ENCODE measurements at places on chromosomes 3 and 15.

- no peak for DNase-seq
Measured at GRCh38 chr3:33050071-33050653, 46.8 kb downstream of the GLB1 start.

- no peak for DNase-seq
Measured at GRCh38 chr15:78265752-78266224, 1.4 kb downstream of the DNAJA4 start.

DNA sequence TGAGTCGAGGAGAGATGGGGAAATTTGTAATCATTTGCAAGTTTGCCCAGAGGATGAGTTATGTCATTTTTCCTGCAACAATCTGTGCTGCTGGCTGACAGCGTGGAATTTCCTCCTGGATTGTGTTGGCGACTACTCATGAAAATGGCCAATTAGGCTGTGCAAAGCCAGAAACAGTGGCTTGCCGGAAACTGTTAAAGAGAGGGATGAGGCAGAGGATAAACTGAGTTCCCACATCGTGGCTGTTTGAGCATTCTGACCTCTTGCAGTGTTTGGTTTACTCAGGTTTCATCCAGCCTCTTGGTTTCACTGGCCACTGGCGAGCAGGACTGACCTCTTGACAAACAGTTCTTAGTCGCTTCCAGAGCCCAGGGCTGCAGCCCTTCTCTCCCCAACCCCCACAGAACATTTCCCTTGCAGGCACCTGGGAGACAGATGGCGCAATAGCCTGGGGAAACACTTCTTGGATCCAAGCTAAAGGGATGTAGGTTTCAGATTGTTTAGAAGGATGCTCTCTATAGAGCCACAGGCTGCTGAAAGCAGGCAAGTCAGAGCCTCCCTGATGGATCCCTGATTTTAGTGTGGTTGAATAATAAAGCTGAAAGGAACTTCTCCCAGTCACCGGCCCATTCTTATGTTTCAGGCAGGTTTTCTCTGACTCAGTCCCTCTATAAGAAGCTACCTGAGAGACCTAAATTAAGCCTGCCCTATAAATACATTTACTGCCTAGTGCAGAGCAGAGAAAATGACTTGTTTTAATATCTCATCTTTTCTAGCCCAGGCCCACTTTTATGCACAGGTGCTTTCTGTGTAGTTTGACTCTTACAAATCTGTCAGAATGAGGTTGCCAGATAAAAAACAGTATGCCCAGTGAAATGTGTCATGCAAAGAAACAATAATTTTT, 92.8 kb upstream of the UBE2E1 start:
- no peak for DNase-seq

GRCh38 chr15:51620641-51621040, 1.9 kb downstream of the DMXL2 start:
- DNase-seq, result no peak

GRCh38 chr3:38800511-38800910, 15.5 kb downstream of the SCN10A start:
- no peak for DNase-seq

DNA sequence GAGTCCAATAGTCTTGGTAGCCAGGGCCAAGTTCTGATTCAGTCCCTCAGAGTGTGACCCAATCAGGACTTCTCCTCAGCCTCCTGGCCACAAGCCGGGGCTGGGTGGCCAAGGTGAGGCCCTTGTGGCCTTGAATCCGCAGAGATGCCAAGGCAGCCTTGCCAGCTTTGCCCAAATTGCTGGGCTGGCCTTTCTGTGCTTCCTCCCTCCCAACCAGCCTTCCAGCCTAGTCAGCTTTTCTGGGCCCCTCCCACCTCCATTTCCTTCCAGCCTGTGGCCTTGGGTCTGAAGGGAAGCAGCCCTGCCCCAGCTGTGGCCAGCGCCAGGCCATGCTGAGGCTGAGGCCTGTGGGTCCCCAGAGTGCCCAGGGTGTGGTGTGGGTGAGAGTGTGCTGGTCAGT, 34.3 kb upstream of the ANKDD1A start:
- DNase-seq, result no peak

DNA sequence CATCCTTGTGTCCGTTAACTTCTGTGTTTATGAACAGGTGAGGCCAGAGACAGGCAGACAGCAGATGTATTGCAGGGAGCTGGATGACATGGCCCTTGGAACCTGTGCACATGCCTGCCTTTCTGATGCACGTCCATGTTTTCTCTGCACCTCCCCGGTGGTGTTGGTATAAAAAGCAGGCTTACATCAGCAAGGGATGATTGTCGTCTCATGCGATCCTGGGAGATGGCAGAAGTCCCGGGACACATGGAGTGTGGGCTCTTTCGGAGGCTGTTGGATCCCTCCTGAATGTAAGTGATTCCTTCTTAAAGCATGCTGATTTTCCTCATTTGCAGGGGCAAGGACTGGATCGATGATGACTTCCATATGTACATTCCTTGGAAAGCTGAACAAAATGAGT, 134.8 kb downstream of the SNRPN start:
- DNase-seq, result no peak

- no peak for DNase-seq
Measured at GRCh38 chr3:43794776-43795175, 104.0 kb downstream of the ABHD5 start.

GRCh38 chr3:197343111-197343510, 44.7 kb upstream of the DLG1 start:
- no peak for DNase-seq

DNA sequence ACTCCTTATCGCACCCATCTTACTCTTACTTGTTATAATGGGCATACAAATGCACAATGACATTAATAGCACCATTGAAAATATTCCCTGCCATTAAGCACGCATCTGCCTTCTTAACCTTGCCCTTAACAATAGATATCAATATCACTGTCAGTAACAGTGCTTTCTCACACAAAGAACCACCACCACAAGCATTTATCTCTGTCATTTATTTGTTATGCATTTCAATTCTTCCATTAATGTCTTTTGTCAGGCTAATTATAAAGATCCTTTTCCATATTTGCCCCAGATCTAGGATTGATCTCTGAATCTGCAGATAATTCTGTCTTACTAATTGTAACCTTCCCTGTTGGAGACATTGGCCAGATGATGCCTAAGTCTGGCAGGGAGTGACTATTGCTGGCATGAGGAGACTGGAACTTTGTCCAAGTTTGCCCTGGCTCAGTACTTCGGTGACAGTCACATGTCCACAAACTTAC, 419.6 kb upstream of the TGFBR2 start:
- no peak for DNase-seq

DNA sequence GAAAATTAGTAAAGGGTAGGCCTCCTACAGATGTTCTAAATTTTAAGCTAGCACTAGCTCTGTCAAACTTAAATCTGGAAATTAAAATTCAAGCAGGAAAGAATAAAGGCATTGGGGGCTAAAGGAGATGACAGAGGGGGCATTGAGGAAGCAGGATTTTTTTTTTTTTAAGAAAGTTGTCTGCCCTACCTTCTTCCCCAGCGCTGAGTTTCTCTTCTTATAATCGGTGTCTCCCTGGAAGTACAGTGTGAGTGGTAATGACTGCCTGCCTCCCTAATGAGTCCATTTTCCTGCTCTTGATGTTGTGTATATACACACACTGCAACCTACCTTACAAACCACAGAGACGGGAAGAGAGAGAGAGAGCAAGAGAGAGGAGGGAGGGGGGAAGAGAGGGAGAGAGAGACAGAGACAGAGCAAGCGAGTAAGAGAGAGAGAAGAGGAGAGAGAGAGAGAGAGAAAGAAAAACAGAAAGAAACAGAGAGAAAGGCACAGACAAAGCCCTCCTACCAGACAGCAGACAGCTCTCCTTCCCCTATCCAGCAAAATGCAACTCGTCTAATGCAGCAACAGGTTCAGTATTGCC, 47.0 kb downstream of the ZBTB20 start:
- DNase-seq, result no peak

- no peak for DNase-seq
Measured at GRCh38 chr3:10554236-10554611, 48.8 kb upstream of the ATP2B2 start.

GRCh38 chr15:59373215-59373614, 544 bp upstream of the MYO1E start:
- DNase-seq, result no peak

- DNase-seq, result no peak
Measured at GRCh38 chr15:28060005-28060404, 39.1 kb downstream of the OCA2 start.

DNA sequence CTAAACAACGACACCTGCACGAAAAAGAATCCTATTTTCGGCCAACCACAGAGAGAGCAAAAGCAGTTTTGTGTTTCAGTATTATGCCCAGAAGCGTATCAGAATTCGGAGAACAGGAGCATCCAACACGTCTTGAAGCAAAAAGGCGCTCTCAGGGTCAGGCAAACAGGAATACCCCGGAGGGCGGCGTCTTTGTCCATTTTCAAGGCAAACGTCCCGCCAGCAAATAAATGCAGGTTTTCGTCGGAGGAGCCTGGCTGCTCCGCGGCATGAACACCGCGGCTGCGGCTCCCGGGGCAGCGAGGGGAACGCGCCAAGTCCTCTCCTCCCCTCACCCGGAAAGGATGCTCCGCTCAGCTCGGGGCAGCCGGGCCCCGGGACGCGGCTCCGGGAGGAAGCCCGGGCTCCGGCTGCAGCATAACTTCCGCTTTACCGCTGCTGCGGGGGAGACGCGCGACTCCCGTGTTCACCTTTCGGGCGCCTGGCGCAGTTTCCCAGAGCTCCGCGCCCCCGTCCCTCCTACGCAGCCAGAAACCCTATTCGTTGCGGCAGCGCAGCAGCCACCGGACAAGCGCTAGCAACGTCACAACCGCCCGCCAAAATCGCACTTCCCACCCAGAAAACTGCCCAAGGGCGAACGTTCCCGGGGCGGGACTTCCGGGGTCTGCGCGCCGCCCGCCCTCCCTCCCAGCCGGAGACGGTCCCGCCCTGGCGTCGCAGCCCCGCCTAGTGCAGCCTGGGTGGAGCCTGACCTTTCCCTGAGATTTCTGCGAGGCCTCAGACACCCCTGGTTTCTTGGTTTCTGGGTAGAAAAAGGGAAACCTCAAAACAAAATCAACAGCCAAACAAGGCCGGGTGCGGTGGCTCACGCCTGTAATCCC, at the start of gene RNF168:
RNF168 (minus strand) TSS at position 573 of the 881 bp plus-strand sequence. CDS start 595 bp downstream, outside the sequence.
- peak; percentile 94 for DNase-seq

DNA sequence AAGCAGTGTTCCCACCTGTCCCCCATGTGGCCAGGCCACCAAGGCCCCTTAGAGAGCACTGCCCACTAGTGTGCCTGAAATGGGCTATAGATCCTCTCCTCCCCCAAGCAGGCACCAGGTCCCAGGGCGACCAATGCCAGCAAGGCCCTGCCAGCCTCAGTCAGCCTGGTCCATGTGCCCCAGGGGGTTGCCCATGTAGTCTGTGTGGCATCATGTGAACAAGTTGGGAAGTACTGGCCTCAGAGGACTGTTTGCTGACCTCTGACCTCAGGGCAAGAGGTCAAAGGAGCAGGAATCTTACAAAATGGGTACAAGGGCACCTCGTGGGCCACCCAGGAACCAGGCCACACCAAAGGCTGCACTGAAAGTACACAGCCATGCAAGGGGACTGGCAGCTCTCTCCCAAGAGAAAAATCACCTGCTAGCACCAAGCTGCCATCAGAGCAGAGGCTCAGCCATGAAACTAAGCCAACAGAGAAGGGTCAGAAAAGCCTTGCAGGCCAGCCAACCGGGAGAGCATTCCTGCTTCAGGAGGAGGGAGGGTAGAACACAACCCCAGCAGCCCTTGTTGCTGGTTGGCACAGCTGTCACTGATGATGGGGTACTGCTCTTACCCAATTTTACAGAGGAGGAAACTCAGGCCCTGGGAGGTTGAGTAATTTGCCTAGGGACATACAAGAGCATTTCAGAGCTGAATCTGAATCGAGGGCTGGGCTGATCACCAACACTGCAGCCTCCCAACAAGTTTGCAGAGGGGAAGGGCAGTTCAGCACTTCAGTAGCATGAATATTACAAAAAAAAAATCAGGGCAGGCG, 5.2 kb upstream of the FURIN start:
- no peak for DNase-seq

DNA sequence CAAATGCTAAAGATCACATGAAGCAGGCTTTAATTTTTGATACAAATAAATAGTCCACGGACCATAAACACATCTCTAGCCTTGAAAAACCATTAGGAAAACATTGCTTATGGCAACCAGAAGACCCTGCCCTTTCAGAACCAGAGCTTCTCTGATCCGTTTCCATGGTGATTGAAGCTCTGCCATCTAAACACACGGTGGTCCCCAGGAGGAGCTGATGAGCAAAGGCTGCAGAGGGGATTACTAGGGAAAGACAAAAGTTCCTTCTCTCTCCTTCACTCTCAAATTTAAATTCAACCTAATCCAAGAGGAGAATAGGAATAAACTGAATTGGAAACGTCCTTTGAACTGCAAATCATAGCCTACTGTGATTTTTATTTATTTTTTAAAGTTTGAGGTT, 122.0 kb upstream of the ATP10A start:
- no peak for DNase-seq

DNA sequence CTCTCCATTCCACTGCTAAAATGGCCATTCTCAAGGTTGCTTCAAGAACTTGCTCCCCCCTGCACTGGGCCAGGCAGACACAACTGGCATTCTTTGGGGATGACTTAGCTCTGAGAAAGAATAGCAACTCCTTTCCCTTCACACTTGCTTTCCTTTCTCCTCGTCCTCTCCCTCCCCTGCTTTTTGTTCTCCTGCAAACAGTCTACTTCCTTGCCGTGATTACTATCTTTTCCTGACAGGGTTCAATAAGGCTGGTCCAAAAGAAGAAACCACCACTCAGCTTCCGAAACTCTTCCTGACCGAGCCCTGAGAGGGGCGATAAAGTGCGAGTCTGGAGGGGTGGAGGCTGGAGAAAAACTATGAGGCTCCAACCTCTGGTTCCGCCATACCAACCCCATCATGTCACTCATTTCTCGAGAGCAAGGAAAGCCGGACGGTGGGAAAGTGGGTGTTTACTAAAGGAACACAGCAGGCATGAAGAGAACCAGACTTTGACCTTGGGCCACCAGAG, 5.0 kb downstream of the AMOTL2 start:
- no peak for DNase-seq
